ENCODE measurements at places on chromosomes 1 and 21.
A peak's percentile ranks its signal among the peaks of the same experiment; 100 is the strongest.

- no peak for DNase-seq
Measured at GRCh38 chr1:212635141-212635631, 26.6 kb downstream of the ATF3 start.

GRCh38 chr1:222923506-222923905 lies 108.7 kb downstream of the DISP1 start:
- DNase-seq, result no peak

GRCh38 chr1:50438945-50439344 lies 15.7 kb upstream of the DMRTA2 start:
- DNase-seq, result no peak

DNA sequence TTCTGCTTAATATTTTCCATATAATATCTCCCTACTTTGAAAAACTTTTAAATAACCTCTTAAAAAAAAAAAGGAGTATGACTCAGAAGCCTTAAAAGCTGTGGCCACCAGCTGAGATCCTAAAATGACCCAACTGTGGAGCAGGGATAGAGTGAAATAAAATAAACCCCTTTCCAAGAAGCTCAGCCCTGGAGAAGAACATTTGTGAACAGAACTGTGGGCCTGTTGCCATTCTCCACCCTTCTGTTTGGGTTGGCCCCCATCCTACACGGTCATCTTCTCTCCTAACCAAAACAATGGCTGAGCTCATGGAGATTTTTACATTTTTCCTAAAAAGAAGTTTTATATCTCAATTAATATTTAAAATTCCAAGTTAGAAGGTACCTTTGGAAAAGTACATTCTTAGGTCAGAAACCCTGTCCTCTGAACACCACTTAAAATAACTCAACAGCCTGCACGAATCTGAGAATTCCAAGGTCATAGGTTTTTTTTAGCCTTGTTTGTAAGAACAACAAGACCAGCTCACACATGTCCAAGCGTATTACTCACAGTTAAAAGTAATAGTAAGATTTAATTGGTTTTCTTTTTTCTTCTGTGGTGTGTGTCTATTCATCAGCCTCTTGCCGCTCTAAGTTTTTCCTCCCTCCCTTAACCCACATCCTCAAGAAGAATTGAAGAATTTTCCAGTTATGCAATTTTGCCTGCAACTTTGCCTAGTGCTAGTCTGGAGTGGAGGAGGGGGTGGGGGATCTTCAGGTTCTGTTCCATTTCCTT lies 107.7 kb upstream of the ERRFI1 start:
- DNase-seq, result peak; percentile 84

DNA sequence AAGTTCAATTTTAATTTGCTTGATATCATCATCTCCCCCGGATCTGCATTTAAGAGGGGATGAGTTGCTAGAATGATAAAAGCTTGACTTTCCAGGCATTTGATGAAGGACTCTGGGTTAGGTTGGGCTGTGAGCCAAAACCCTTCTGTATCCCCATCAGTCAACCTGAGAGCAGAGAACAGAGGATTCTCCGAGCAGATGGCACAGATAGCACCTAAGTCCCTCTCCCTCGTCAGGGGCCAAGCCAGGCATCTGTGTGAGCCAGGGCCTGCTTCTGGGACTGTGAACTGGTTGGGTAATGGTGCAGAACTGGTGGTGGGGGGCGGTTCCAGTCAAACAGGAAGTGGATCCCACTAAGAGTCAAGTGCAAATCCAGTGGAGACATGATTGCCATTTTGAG lies 205.8 kb downstream of the TNR start:
- peak; percentile 33 for DNase-seq

GRCh38 chr1:178301141-178301540 lies 195.6 kb downstream of the CLEC20A start:
- DNase-seq, result no peak

- no peak for DNase-seq
Measured at GRCh38 chr1:171379846-171380245, 65.9 kb downstream of the FMO4 start.

DNA sequence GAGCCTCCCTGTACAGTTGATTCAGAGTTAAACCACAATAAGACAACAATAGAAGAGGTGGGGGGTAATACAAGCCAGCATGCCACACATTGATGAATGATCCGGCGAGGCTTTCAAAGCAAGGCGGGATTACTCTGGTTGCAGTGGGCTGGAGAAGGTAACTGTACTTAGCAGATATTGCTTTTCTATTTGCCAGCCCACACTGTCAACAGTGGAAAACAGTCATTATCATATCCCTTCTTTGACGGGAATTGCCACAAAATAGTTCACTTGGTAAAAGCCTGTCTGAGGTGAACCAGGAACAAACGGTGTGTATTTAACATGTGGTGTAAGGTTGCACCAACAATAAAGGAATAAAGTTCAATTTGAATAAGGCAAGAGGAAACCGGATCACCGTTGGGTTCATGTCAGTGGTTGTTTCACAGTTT lies 5.8 kb upstream of the KCNJ15 start:
- no peak for DNase-seq

DNA sequence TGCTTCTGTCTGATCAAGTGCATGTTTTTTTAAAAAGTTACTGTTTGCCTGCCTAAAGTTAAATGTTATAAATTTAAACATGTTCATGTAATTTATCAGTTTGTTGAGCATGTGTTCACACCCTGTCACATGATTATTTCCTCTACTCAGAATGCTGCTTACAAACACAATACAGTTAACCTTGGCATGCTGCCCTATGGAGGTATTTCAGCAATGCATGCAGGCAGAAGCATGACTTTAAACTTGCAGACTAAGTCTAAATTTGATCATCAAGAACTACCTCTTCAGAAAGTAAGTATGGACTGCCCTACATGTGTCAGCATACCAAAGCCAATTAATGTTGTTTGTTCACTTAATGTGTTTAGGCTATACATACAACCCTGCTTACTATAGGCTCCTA lies 161.6 kb downstream of the LRRC40 start:
- DNase-seq, result no peak

GRCh38 chr1:67572594-67573221 lies 112.3 kb upstream of the GADD45A start:
- no peak for DNase-seq

- DNase-seq, result no peak
Measured at GRCh38 chr1:200888349-200888838, 6.3 kb upstream of the INAVA start.

- no peak for DNase-seq
Measured at GRCh38 chr1:115456441-115456961, 118.5 kb upstream of the NGF start.

DNA sequence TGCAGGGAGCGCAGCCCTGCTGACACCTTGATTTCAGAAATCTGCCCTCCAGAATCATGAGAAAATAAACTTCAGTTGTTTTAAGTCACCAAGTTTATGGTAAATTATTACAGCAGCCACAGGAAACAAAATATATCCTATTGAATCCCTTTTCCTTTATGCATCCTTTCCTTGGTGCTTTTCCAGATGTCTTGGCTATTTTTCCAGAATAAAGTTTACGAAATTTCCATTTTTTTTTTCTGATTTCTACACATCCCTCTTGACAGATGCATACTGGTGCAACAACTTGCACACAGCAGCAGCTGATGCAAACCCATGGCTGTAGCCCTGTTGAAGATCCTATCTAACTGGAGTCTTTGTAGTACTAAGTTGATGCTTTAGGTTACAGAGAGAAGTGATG lies 111.1 kb upstream of the KCNE2 start:
- DNase-seq, result no peak

- DNase-seq, result peak; percentile 71
Measured at GRCh38 chr1:34786521-34787325, 5.7 kb downstream of the GJB3 start.

GRCh38 chr1:149967041-149967440 lies 30.4 kb upstream of the MTMR11 start:
- DNase-seq, result peak; percentile 14

GRCh38 chr1:165703648-165704047 lies 5.3 kb upstream of the ALDH9A1 start:
- DNase-seq, result no peak

All from cerebellum (tissue), 4 donors.